ENCODE measurements at places on chromosomes 7 and 10.

- no peak for DNase-seq
These were observed 11.1 kb downstream of the TUBAL3 start for GRCh38 chr10:5393529-5393928.

- DNase-seq = no peak
These were observed 15.8 kb downstream of the ASZ1 start for GRCh38 chr7:117411539-117411938.

GRCh38 chr7:150357270-150357669, 11.4 kb upstream of the REPIN1 start:
- DNase-seq = no peak

- no peak for DNase-seq
These were observed 59.6 kb upstream of the UBE3C start for GRCh38 chr7:157079116-157079515.

DNA sequence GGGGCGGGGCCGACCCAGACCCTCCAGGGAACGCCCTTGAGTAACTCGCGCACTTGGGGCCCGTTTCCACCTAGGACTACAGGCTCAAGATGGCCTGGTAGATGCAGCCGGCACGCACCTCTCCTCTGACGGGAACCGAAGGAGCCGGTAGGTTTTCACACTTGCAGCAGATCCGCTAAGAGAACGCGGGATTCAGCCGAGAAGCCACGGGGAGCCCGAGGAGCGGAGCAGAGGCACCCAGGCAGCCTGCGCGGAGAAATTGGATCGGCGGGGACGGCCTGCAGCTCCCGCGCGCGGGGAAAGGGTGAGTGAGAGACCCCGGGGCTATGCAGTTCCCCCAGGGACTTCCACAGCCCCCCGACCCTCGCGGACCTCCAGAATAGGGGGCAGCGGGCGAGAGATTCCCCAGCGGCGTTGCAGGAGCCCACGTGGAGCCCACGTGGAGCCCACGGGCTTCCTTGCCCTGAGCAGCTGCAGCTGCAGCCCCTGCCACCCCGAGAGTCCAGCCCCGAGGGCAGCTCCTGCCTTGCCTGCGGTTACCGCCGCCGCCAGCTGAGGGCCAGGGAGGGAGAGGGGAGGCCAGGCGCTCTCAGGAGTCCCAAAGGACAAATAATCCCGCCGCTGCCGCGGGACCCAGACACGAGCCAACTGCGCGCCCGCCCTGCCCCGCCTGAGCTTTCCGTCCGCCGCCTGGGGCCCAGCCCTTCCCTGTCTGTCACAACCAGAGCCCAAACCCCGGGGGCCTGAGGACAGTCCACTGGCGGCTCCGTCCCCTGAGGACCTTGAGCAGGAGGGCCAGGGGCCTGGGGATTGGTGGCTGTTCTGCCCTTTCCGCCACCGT, 13.1 kb downstream of the IFT22 start:
- DNase-seq = no peak

- DNase-seq = no peak
These were observed 2.7 kb downstream of the CYP3A5 start for GRCh38 chr7:99677013-99677647.

GRCh38 chr7:155234950-155235789, 62.5 kb upstream of the INSIG1 start:
- no peak for DNase-seq

DNA sequence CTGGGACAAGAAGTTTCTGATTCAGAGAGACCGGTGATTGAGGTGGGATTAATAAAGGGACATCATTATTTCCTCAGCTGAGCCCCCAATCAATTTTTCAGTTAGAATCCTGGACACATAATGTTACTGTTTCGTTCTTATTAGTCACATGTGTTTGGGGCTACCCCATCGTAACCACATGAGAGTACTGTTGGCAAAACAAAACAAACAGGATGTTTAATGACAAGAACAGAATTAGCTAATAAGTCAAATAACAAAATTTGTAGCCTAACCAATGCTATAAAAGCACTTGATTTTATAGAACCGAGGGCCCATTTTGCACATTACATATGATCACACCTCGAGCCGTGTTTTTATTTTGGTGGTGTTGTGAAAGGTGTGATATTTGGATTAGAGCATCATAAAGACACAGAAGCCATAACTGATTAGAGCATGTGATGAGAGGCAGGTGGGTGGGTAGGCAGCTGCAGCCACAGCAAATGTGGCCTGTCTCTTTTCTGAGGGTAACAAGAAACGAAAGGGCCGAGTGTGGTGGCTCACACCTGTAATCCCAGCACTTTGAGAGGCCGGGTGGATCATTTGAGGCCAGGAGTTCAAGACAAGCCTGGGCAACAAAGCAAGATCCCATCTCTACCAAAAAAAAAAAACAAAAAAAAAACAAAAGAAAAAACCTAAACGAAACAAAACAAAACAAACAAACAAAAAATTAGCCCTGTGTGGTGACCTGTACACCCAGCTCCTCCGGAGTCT, 1.8 kb upstream of the VWC2 start:
- DNase-seq = no peak

GRCh38 chr10:119705434-119705831, 20.4 kb upstream of the INPP5F start:
- peak; percentile 70 for DNase-seq

DNA sequence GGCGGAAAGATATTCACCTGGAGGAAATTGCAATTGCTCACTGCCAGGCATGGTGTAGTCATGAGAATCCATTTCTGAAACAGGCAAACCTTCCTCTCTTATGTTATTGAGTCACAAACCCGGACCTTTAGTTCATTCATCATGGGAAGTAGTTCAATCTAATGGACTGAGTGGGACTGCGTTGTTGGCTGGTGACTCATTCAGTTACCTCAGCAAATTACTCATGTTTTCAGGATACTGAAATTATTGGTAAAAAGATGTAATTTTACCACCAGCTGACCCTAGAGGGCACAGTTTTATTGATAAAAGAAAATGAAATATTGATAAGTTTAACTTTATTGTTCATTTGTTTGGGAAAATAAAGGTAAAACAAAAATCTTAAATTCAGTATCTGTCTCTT, 1194.4 kb upstream of the SORCS1 start:
- no peak for DNase-seq

- DNase-seq = no peak
These were observed 299.9 kb upstream of the HABP2 start for GRCh38 chr10:113252650-113253618.

DNA sequence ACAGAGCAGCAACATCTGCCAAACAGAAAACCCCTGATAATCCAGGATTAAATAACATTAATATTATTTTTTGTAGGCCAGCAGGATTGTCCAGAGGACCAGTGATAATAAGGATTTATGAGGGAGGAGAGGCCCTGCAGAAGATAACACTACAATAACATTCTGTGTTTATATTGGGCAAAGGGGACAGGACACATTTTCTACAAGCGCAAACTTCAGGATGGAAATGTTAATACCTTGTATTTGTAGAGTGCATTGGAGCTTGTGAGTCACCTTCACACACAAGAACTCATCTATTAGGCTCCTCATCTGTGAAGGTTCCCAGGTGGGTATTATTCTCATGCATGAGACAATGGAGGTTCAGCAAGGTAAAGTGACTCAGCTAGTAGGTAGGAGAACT, 51.0 kb downstream of the BAMBI start:
- DNase-seq = no peak

DNA sequence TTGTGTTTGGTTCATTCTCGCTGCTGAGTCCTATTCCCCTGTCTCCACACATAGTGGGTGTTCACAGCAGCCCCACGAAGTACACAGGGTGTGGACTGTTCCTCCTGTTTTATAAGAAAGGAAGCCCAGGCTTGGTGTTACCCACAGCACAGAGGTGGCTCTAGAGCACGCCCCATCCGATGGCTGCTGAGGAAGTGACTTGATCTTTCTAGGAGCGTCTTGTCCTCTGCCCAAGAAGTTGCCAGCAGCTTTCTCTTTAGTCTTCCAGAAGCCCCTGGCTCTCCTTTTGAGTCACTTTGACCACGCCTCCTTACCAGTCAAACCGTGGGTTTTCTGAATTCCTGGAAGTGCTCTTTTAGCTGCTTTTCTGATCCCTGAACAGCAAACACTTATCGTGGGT, 94.0 kb downstream of the GRK5 start:
- no peak for DNase-seq

DNA sequence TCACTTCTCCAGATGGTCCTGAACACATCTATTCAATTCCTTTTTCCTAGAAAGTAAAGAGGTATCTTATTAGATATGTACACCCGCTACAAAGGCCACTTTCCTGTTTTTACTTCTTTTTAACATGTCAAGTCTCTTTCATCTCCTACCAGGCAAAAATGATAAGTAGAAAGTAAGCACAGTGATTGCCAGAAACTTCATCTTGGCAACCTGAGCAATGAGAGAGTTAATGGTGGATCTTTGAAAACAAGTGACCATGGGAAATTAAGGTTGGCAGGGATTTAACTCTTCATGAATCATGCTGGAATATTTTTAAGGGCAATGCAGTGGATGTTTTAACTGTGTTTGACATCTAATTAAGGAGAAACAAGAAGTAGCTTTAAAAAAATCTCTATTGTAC, 2.7 kb downstream of the SEMA3A start:
- no peak for DNase-seq

- DNase-seq = peak; percentile 75
These were observed 108.1 kb downstream of the ITGB8 start for GRCh38 chr7:20438694-20439376.

- no peak for DNase-seq
These were observed 37.1 kb downstream of the TMEM229A start for GRCh38 chr7:123995617-123996326.

DNA sequence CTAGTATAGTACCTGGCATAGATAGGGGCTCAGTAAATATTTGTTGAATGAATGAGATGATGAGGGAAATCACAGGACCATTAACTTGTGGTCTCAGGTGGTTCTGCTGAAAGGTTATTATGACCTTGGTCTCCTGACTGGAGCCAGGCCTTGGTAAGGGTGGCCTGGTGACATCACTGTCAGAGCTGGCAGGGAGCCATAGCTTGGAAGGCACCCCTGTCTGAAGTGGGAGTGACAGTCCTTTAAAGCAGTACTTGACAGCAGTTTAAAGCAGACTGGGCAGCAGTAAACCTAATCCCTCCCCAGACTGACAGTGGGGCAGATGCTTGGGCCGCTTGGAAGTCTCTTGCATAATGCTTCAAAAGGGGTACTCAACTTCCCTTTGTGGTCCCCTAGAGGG, 13.4 kb downstream of the DPCD start:
- DNase-seq = no peak

DNA sequence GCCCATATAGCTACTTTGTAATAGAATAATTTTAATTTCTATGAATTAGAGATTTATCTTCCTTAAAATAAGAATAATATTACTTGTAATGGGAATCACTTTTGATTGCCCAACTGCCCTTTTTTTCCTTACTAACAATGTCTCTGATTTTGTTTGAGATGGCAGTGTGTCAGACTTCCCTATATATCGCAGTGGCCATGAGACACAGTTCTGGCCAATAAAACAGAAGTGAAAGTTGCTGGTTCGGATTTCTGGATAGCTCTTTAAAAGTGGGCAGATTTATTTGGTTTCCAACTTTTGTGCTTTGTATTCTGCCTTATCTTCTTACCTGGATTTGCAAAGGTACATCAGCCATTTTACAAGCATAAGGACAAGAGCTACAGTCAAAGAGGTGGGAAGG, 170.2 kb downstream of the PPP1R17 start:
- DNase-seq = no peak

DNA sequence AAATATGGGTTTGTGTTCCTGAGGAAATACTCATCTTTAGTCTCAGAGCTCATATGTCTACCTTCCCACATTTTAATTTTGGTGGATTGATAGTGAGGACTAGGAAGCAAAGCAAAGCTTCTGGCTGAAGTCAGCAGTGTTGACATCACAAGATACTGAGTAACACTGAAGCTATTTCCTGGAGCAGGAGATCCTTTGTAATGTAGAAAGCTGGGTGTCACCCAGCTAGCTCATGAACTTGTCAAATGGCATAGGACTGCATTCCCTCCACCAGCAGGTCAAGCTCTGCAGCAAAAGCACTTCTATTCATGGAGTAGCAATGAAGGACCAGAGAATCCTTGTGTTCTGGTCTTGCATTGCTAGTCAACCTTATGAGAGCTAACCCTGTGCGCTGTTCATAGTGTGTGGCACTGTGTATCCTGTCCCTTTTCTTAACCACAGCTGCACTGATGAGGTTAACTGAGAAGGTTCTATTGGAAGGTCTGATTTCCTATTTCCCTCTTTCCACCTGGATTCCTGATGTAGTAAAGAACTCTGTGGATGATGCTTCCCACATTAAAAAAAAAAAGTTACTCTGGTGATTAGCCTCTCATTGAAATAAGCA, 94.8 kb upstream of the ZNF804B start:
- no peak for DNase-seq
